ENCODE measurements at places on chromosomes 1 and 21. TPM values are rescaled to one million over a fixed set of nuclear protein-coding genes. Genes with fewer than 3 reads are reported as not detected.

DNA sequence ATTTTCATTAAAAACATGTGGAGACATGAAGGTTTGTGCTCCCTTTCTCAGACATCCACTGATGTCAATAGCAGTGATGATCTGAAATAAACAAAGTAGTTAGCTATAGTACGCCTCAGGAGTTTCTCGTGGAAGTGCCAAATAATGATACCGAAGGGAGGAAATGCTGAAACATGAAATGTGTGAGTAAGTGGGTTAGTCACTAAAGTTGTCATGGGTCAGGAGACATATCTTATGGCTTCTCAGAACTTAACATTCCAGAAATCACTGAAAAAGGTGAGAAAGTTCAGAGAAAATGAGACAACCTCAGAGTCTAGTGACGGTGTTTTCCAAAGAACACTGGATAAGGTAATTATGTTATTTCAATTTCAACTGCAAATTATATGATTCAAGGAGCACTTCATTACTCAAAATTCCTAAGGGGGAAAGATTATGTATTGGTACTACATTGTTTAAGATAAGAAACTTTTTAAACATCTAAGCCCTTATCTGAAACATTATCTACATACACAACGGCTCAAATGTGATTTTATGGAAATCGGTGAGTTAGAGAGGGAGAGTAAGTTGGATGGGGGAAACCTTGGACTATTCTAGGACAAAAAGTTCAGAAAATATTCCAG, 20.6 kb downstream of the NIBAN1 start:
- no peaks in the 10 kb centered on the region for H3K4me1 ChIP-seq
- no peak overlapping the region for H3K27ac ChIP-seq
- H3K4me3 ChIP-seq: no peak overlapping the region
- no peak for DNase-seq

GRCh38 chr1:179166663-179167417, 62.6 kb downstream of the ABL2 start:
- no peak for DNase-seq
- no peaks in the 10 kb centered on the region for H3K27me3 ChIP-seq
- H3K27ac ChIP-seq: no peak overlapping the region
- no peaks in the 10 kb centered on the region for H3K4me1 ChIP-seq
- H3K36me3 ChIP-seq: no peaks in the 10 kb centered on the region
- H3K4me3 ChIP-seq: no peak overlapping the region

GRCh38 chr1:172638885-172639831, 19.7 kb upstream of the FASLG start:
- H3K4me3 ChIP-seq: no peak overlapping the region
- H3K27me3 ChIP-seq: no peaks in the 10 kb centered on the region
- no peak overlapping the region for H3K27ac ChIP-seq
- H3K4me1 ChIP-seq: no peaks in the 10 kb centered on the region
- no peaks in the 10 kb centered on the region for H3K36me3 ChIP-seq

GRCh38 chr21:25619198-25619597, 11.9 kb upstream of the MRPL39 start:
- no peaks in the 10 kb centered on the region for H3K27me3 ChIP-seq
- no peak overlapping the region for H3K27ac ChIP-seq
- no peaks in the 10 kb centered on the region for H3K4me1 ChIP-seq
- H3K4me3 ChIP-seq: no peak overlapping the region

DNA sequence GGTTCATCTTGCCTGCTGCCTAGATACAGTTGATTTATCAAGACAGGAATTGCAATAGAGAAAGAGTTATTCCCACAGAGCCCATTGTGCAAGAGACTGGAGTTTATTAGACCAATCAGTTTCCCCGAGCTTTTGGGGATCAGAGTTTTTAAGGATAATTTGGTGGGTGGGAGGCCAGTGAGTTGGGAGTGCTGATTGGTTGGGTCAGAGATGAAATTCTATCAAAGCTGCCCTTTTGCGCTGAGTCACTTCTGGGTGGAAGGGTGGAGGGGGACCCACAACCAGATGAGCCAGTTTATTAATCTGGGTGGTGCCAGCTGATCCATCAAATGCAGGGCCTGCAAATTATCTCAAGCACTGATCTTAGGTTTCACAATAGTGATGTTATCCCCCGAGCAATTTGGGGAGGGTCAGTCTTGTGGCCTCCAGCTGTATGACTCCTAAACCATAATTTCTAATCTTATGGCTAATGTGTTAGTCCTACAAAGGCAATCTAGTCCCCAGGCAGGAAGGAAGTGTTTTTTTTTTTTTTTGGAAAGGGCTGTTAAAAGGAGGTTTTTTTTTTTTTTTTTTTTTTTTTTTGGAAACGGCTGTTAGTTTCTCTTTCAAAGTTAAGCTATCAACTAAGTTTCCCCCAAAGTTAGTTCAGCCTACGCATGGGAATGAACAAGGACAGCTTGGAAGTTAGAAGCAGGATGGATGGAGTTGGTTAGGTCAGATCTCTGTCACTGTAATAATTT, 7.4 kb downstream of the SLC16A4 start:
- H3K36me3 ChIP-seq: no peaks in the 10 kb centered on the region
- H3K27me3 ChIP-seq: no peaks in the 10 kb centered on the region
- no peak overlapping the region for H3K4me3 ChIP-seq
- peak overlapping the region; percentile 2 for H3K27ac ChIP-seq
- no peak for DNase-seq

DNA sequence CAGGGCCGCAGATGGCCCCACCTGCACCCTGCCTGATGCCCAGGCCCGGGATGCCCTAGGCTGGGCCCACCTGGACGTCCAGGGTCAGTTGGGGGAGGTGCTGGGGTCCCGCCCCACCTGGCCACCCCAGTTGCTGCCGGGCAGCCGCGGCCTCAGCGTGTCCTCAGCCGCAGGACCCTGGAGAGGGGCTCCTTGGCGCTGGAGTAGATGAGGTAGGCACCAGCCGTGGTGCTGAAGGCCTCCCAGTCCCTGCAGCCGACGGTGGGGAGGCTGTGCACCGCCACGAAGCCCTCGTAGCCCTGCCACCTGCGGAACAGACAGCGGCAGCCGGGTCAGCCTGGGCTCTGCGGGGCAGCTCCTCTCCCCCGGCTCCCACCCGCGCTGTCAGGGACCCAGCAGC, 40.4 kb downstream of the KRTAP10-1 start:
- H3K4me3 ChIP-seq: no peak overlapping the region
- DNase-seq: no peak
- H3K4me1 ChIP-seq: no peaks in the 10 kb centered on the region
- H3K36me3 ChIP-seq: no peaks in the 10 kb centered on the region

- no peaks in the 10 kb centered on the region for H3K27me3 ChIP-seq
- peaks cover 11% of the 10 kb centered on the region for H3K36me3 ChIP-seq
- DNase-seq: no peak
- H3K4me3 ChIP-seq: no peak overlapping the region
Observed at GRCh38 chr1:226072347-226072746, 9.8 kb downstream of the H3-3A start.

DNA sequence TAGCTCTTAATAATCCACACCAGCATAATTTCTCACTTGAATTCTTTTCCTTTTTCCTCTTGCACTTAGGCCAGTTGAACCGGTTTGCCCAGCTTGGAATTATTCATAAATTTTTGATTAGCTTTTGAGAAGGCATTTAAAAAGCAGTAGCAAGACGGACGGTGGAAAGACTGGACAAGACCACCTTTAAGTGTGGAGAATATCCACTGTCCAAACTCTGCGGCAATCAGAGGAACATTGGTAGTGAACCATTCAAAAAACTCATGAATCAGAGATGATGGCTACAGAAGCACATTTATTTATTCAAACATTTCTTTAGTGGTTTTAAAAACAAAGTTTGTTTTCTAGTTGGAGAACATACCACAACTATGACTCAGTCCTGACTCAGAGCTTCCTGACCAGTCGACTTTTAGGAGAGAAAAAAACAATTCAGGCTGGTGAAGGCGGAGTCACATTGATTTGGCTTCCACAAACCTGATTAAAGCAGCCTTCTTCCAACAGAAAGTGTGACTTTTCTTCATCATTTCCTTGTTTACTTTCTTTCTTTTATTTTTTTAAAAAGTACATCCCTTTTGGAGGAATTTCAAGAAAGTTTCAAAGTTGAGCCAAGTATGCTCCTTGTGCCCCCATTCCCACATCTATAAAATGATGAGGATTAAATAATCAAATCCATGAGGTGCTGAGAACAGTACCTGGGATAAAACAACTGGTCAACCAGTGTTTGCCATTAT, 128.8 kb downstream of the ADSS2 start:
- no peaks in the 10 kb centered on the region for H3K36me3 ChIP-seq
- H3K4me1 ChIP-seq: no peaks in the 10 kb centered on the region
- H3K4me3 ChIP-seq: no peak overlapping the region
- no peaks in the 10 kb centered on the region for H3K27me3 ChIP-seq

DNA sequence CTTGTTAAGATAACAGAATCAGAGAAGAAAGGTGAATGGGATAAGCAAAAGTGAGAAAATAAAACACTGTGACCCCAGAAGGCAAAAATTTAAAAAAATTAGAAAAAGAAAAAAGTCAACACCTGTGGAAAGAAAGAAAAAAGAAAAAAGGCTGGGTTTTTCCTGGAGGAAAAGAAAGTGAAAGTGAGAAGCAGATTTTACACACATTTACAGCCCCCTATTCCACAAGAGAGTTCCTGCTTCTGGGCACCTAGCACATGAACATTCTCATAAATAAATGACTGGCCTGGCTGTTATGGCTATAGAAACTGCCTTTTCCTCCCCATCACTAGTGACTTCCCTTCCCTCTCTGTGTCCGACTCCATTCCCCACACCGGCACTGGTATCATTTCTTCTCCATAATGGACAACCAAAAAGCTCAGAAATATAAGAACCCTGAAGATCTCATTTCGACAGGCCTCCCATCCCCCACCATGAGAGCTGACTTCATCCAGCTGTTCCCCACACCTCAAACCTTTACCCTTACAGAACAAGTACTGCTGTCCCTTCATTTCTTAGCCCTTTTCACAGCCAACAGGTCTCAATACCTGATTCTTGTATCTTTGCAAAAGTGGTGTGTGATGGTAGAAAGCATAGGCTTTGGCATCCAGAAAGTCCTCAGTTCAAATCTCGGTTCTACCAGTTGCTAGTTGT, 12.6 kb downstream of the MTF1 start:
- DNase-seq: no peak
- no peaks in the 10 kb centered on the region for H3K36me3 ChIP-seq
- H3K27ac ChIP-seq: no peak overlapping the region
- H3K4me1 ChIP-seq: peaks cover 11% of the 10 kb centered on the region
- H3K4me3 ChIP-seq: no peak overlapping the region

- H3K4me1 ChIP-seq: no peaks in the 10 kb centered on the region
- no peak for DNase-seq
- H3K27ac ChIP-seq: no peak overlapping the region
- no peak overlapping the region for H3K4me3 ChIP-seq
Observed at GRCh38 chr1:29849038-29849750, 612.9 kb downstream of the PTPRU start.

DNA sequence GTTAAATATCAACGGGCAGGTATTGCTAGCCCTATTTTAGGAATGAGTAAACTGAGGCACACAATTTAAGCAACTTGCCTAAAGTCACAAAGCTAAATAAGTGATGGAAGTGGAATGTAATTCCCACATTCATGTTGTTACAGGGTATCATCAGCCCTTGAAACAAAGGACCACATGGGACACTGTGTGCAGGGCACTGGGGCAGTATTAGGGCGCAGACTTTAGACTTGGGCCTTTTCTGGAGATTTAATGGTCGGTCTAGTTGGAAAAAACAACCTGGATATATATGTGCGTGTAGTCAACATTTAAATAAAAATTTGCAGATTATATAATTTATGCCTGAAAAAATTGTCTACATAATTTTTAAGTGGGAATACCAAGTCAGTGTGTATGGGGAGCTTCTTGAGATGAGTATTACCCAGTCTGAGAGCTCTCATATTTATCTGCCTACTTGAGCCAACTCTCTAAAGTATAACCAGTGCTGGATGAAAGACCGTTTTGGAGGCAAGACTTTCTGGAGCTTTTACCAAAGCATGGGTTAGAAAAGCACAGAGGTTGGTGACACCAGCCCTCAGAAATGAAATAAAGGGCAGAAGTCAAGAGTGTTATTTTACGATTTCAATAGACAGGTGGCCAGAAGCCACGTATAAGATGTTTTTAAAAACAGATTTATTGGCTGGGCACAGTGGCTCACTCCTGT, 1.6 kb downstream of the KDM1A start:
- no peaks in the 10 kb centered on the region for H3K27me3 ChIP-seq
- H3K27ac ChIP-seq: no peak overlapping the region
- H3K4me1 ChIP-seq: peaks cover 4% of the 10 kb centered on the region
- peak; percentile 50 for DNase-seq
- H3K4me3 ChIP-seq: peak overlapping the region; percentile 93
- H3K36me3 ChIP-seq: no peaks in the 10 kb centered on the region

- H3K27ac ChIP-seq: peak overlapping the region; percentile 97
- no peaks in the 10 kb centered on the region for H3K4me1 ChIP-seq
- no peaks in the 10 kb centered on the region for H3K36me3 ChIP-seq
- H3K27me3 ChIP-seq: no peaks in the 10 kb centered on the region
- no peak for DNase-seq
- no peak overlapping the region for H3K4me3 ChIP-seq
Observed at GRCh38 chr1:27505420-27505680, 15.4 kb upstream of the WASF2 start.

GRCh38 chr1:3320246-3321152, 134.0 kb upstream of the ARHGEF16 start:
- no peaks in the 10 kb centered on the region for H3K36me3 ChIP-seq
- H3K27me3 ChIP-seq: peaks cover 12% of the 10 kb centered on the region
- DNase-seq: no peak
- H3K4me3 ChIP-seq: no peak overlapping the region
- no peak overlapping the region for H3K27ac ChIP-seq

GRCh38 chr1:56024155-56024554, 555.2 kb downstream of the PLPP3 start:
- no peaks in the 10 kb centered on the region for H3K36me3 ChIP-seq
- no peaks in the 10 kb centered on the region for H3K4me1 ChIP-seq
- no peak overlapping the region for H3K27ac ChIP-seq
- H3K27me3 ChIP-seq: no peaks in the 10 kb centered on the region
- H3K4me3 ChIP-seq: no peak overlapping the region

DNA sequence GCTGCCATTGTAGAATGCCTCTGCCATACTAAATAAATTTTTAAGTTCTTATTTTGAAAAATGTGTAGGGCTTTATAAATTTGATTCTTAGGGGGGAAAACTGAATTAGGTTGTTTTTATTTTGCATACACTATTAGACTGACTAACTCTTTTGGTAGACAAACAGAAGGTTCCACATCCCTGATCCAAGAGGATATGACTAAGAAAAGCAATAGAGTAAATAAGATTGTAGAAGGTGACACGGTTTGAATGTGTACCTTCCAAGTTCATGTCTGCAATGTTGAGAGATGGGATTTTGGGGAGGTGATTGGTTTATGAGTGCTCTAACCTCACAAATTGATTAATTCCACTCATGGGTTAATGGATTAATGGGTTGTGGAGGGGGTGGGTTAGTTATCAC, 127.9 kb downstream of the GLUL start:
- no peak for DNase-seq
- no peak overlapping the region for H3K27ac ChIP-seq
- H3K4me3 ChIP-seq: no peak overlapping the region
- H3K4me1 ChIP-seq: no peaks in the 10 kb centered on the region
- H3K36me3 ChIP-seq: no peaks in the 10 kb centered on the region

EIF4G3 gene
- total RNA-seq: 61.6 TPM

KCNE1 gene
- 2.5 TPM for total RNA-seq

TMOD4 gene
- total RNA-seq: 0.66 TPM

FCRL1 gene
- total RNA-seq: 5.7 TPM

DIO1 gene
- total RNA-seq: 2.9 TPM

SEC16B gene
- total RNA-seq: 4.8 TPM

HPCAL4 gene
- 5.2 TPM for total RNA-seq

Measured in kidney (tissue), 22 donors.